ENCODE measurements at places on chromosomes 4 and X.

DNA sequence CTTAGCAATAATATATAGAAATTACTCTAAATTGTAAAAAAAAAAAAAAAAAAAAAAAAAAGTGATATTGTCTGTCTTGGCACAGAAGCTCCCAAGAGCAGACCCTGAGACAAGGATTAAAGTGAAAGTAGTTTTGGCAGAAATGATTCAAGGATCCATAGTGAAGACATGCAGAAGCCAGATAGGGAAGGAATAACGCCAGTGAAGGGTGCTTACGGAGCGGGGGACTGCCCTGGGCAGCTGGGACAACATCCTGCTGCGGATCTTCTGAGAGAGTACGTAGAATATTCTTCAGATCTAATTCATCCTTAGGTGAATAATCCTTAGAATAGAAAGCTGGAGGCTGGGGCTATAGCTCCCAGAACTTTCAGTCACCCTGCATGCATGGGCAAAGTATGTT lies 39.8 kb downstream of the ARHGAP24 start:
- no peak for DNase-seq

GRCh38 chrX:75625232-75625631 lies 102.4 kb upstream of the ZDHHC15 start:
- DNase-seq = no peak

DNA sequence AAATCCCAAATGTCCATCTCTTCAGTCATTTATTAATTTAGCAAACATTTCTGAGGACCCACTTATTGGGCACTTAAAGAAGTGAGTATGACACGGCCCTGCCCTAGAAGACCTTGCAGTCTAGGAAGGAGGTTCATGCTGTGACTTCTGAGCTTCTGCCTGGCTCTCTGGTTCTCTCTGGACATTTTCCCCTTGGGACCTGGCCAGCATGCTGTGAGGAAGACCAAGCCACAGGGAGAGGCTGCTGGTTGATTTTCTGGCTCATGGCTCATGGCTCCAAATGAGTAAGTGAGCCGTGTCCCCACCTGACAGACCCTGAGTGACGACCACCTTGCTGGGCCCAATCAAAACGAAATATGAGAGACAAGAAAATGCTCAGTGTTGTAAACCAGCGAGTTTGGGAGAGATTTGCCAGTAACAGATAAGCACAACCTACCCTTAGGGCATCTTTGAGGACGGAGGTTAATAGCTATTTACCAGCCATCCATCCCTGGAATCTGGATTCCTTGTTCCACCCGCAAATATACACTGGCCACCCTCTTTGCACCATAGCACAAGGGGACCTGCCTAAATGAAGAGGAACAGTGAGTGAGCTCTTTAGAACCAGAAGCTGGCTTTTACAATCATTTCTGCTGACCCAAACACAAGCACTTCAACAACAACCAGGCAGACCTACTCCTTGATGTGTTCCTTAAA lies 876 bp downstream of the MPP1 start:
- no peak for DNase-seq

DNA sequence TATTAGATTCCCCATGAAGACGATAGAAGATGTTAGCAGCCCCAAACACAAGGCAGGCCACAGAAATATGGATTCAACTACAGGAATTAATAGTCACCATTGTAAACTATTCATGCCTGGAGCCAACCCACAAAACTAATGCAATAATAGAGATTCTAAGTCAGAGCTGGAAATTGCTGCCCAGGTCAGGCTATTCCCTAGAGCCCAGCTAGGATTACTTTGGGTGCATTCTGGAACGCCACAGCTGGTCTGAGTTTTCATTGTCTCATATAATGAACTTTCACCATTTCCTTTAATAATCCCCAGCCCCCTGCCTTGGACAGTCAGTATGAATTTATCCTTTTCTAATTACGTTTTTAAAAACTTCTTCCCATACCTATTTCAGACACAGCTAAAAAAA lies 252.6 kb downstream of the PAPSS1 start:
- DNase-seq = no peak

DNA sequence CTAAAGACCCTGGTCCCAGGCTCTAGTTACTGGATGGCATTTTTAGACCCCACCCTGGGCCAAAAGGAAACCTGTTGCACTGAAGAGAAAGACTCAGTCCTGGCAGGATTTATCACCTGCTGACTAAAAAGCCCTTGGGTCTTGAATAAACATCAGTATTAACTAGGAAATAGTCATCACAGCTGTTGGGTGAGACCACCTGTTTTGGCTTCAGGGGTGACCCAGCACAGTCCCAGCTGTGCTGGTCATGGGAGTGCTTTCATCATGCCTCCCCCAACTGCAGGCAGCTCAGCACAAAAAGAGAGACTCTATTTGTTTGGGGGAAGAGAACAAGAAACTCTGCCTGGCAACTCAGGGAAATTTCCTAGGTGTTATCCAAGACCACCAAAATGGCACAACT lies 903.2 kb downstream of the C4orf33 start:
- DNase-seq = no peak

GRCh38 chrX:2401590-2402360 lies 99.0 kb downstream of the DHRSX start:
- no peak for DNase-seq

GRCh38 chr4:73714647-73715046 lies 25.7 kb upstream of the CXCL8 start:
- no peak for DNase-seq

DNA sequence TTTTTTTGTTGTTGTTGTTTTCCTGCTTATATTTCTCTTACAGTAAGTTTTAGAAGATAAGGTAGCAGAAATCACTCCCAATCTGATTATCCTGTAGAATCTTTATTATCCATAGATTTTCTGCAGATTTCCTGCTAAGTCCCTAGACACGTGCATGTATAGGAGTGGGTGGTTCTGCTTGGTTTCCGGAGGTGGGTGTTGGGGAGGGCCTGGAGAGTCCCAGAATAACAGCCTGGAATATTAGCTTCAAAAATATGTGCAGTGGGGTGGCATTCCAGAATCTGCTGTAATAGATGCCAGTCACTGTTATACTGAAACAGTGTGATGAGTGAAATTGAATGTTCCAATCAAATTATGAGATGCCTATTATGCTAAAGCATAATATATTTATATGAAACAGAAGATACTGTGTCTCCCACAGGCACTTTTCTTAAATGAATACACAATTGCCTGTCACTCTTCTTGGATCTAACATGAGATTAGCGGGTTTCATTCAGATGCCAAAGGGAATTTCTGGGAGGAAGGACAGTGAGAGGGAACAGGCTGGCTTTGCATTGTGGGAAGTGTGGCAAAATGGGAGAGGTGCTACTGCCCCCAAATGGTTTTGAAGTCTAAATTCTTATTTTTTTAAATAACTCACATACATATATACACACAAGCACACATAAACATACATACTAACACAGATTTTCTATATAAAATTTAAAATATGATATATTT lies 37.6 kb downstream of the C4orf50 start:
- no peak for DNase-seq

GRCh38 chrX:31038575-31039326 lies 33.1 kb downstream of the FTHL17 start:
- peak; percentile 3 for DNase-seq

GRCh38 chr4:90357117-90357710 lies 230.0 kb downstream of the CCSER1 start:
- peak; percentile 7 for DNase-seq

- no peak for DNase-seq
Observed at GRCh38 chr4:147418226-147418625, 62.7 kb upstream of the EDNRA start.

DNA sequence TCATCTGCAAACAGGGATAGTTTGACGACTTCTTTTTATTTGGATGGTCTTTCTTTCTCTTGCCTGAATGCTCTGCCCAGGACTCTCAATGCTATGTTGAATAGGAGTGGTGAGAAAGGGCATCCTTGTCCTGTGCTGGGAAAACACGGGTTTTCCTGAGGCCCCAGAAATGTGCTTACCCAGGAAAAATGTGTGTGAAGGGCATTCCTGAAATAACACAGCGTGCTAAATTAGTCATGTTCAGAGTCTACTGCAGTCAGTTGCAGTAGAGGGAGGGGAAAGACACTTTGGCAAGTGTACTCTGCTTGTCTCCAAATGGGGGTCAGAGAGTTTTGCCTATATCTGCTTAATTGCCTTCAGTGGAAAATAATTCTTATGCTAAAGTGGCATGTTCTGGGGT lies 153.9 kb downstream of the CCNG2 start:
- peak; percentile 11 for DNase-seq

GRCh38 chr4:170853422-170854021 lies 763.8 kb upstream of the AADAT start:
- peak; percentile 12 for DNase-seq

- DNase-seq = no peak
Observed at GRCh38 chrX:48102874-48103374, 27.5 kb upstream of the SPACA5B start.

GRCh38 chr4:17310269-17310652 lies 201.6 kb downstream of the QDPR start:
- no peak for DNase-seq

- peak; percentile 85 for DNase-seq
Observed at GRCh38 chrX:24242649-24243175, 71.2 kb downstream of the SUPT20HL2 start.

DNA sequence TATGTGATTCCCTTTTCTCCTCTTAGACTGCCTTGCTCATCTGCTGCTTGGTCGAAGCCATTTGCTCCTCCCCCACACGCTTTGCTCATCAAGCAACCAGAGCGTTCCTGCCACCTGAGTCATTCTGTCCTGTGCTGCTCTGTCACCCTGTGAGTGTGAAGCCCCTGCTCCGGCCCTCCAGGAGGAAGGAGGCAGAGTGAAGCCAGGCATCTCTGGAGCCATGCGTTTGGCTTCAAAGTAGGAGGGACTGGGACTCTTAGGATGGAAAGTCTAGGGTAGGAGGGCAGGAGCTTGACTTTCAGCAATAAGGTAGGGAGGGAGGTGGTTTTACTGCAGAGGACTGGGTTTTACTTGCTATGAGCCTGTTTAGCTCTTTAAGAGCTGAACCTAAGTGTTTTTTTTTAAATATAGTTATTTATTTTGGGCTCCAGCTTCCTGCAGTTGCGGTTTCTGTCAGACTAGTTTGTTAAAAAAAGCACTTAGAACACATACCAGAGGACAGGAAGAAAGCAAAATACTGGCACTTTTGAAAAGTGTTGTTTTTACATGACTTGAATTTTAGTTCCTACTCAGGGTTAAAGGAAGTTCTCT lies 63.6 kb downstream of the SPINK2 start:
- DNase-seq = peak; percentile 68

- DNase-seq = no peak
Observed at GRCh38 chrX:123773258-123773988, 40.6 kb upstream of the THOC2 start.

GRCh38 chr4:57672846-57673433 lies 562.8 kb upstream of the IGFBP7 start:
- DNase-seq = no peak

- no peak for DNase-seq
Observed at GRCh38 chr4:119477412-119478053, 151.1 kb downstream of the PDE5A start.

DNA sequence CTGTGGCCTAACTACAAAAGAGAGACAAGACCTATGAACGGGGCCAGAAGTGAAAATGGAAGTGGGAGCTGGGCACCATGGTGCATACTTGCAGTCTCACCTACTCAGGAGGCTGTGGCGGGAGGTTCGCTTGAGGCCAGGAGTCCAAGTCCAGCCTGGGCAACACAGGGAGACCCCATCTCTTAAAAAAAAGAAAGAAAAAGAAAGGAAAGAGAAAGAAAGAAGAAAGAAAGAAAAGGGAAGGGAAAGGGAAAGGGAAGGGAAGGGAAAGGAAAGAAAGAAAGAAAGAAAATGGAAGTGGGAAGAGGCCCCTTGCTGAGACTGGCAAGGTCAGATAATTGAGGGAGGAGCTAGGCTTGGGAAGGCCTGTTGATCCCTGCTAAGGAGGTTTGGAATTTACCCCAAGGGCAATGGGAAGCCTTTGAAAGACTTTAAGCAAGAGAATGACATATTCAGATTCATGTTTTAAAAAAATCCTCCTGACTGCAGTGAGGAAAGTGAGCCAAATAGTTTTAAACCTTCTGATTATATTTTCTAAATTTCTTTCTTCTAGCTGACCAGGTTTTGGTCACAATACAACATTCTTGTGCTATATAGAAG lies 17.7 kb upstream of the HERC5 start:
- peak; percentile 5 for DNase-seq

DNA sequence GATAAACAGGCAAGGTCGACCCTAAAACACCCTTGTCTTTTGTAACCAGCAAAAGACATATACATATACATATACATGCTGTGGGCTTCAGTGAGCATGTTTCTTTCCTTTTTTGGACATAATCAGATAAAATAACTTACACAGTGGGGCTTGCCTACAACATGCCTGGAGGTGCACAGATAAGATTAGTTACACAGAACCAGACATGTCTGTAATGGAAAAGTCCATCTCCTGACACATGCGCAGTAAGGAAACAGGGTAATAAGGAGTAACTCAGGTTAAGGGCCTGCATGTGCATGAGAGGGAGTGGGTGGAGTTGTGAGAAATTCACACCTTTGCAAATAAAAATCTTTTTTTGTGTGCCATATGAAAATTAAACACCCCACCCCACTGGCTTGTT lies 3.4 kb downstream of the UGT2A1 start:
- no peak for DNase-seq
